ENCODE measurements at places on chromosomes 6 and 20.

GRCh38 chr6:16810411-16810810 is 49.2 kb upstream of the ATXN1 start:
- DNase-seq: no peak

DNA sequence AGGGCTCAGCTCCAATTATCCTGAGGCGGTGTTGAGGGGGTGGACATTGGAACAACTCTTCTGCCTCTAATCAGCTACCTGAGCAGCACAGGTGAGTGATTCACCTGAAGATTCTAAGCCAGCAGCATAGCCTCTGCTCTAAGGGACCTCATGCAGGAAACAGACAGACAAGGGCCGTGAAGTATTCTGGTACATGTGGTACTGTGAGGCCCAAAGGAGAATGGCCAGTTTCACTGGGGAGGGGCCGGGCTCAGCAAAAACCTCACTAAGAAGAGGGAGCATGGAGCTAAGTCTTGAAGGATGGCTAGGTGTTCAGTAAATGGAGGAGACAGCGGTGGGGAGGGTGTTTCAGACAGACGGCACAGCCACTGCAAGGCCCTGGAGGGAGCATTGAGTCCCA is 58.5 kb upstream of the CCDC167 start:
- DNase-seq: no peak

- DNase-seq: no peak
These were observed 17.0 kb upstream of the HEY2 start for GRCh38 chr6:125732398-125732797.

DNA sequence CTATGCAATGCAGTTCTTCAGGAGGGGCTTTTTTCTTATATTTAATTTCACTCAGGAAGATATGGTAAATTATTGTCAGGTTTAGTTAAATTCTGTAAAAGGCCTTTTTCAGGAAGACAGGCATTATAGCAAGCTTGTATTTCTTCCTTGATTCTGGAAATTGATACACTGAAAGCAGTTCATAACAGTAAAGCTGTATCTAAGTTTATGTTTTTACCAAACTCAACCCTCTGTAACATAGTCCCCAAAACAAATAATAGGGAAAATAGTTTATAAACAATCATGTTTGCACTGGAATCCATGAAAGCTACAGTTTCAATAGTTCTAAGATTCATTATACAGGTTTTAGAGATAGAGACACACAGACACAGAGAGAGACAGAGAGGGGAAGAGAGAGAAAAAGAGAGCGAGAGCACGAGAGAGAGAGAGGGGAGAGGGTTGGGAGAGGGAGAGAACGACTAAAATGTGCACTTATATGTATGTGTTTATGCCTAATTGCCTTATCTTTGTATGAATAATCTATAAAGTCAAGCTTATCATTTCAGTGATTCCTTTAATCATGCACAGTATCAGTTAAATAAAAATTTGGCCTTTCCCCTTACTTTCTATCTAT is 454.4 kb downstream of the RFPL4B start:
- DNase-seq: no peak

GRCh38 chr6:165649166-165650137 is 13.6 kb downstream of the PDE10A start:
- peak; percentile 94 for DNase-seq

DNA sequence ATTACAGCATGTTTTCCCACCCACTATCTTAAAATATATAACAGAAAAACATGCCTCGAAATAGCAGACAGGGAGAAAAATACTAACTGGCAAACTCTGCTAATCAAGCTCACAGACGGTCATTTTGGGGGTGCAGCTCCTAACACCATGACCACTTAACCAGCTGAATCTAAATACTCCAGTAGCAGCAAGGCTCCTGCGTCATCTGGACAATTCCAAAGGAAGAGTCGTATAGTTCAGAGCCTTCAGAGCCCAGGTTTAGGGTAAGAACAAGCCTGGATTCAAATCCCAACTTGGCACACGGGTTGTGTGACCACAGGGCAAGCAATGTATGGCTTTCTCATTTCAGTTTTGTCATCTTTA is 81.3 kb upstream of the COL21A1 start:
- DNase-seq: no peak

- DNase-seq: no peak
These were observed 57.2 kb downstream of the ERMARD start for GRCh38 chr6:169808608-169808967.

DNA sequence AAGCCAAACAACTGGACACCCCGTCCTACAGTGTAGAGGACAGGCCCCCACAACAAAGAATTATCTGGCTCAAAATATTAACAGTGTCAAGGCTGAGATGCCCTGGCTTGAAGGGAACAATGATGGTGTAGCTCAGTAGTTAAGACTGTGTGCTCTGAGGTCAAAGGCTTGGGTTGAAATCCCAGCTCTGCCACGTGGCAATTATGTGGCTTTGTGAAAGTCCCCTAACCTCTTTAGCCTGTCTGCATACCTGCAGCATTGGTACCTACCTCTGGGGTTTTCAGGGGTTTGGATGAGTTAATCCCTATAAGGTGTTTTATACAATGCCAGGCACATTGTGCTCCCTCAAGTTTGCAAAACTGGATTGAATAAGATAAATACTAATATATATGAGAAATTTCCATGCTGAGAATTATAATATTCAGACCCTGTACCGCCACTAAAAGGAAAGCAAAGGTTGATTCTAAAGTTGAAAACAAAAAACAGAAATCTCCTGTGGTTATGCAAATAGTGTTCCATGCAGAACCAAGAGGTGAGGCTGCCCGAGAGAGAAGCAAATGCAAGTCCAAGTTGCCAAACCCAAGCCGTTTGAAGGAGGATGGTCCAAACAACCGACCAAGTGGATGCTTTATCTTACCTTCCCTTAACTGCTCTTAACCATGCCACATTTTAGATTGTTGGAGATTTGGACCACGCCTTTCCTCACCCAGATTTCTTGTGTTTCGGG is 199.8 kb downstream of the NFATC2 start:
- DNase-seq: no peak
